Choroid plexus epithelial cell (primary cell): ENCODE measurements at places on chromosomes 16 and 17.
A peak's percentile ranks its signal among the peaks of the same experiment; 100 is the strongest.

DNA sequence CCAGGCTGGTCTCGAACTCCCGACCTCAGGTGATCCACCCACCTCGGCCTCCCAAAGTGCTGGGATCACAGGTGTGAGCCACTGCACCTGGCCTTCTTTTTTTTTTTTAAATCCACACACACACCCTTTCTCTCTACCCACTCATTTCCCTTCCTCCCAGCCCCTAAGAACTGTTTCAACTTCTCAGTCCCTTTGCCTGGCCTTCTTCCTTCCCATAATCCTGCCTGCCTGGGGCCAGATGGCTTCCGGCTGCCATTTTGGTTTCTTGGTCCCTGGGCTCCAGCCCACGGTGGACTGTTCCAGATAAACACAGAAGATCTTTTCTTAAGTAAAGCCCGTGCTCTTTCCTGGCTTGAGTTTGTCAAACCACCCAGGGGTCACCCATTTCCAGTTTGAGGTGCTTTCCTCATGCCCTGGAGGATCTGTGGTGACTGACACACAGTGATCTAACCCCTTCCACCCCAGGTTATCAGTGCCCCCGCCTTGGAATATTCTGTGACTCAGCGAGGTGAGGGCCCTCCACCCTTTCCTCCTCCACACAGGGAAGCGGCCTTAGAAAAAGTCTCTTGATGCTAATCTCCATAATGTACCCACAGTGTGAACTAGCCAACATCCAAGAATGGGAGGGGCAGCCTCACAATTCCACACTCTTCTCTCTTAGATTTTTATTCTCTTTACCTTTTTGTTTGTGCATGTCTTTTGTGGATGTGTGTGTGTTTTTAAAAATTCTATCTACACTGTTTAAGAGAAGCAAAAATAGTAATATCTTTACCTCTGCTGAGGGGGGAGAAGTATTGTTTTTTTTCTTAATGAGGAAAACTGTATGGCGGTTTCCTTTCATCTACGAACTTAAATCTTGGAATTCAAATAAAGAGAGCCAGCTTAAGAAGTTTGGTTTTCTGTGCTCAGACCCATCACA is 60.0 kb downstream of the CRISPLD2 start:
- no peak for DNase-seq

- DNase-seq: no peak
Measured at GRCh38 chr16:468068-468821, 42.8 kb downstream of the RAB11FIP3 start.

DNA sequence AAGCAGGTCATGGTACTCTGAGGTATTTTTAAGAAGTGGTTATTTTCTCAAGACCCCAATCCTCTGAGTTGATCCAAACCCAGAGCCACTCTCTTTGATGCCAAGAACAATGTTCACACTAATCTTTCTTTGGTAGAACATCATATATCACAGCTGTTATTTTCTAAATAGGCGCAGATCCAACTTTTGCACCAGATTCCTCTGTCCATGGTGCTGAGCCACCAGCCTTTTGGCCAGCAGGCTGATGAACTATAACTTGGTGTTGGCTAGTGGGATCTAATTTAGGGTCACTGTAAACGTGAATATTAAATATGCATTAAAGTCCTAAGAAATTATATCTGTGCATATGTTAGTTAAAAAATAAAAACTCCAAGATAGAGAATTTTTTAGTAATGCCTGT is 7.0 kb upstream of the ZKSCAN2 start:
- peak; percentile 49 for DNase-seq

GRCh38 chr17:48030531-48030930 is 7.1 kb downstream of the COPZ2 start:
- no peak for DNase-seq

DNA sequence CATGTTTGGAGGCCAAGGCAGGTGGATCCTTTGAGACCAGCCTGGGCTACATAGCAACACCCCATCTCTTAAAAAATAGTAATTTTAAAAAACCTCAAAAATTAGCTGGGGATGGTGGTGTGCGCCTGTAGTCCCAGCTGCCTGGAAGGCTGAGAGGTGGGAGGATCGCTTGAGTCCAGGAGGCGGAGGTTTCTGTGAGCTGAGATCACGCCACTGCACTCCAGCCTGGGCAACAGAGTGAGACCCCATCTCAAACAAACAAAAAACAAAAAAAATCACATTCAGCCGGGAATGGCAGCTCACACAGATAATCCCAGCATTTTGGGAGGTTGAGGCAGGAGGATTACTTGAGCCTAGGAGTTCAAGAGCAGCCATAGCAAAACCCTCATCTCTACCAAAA is 16.4 kb upstream of the YWHAE start:
- DNase-seq: no peak

- no peak for DNase-seq
Measured at GRCh38 chr16:14564323-14564722, 65.7 kb downstream of the PARN start.

- no peak for DNase-seq
Measured at GRCh38 chr17:39151943-39152818, 744 bp upstream of the PLXDC1 start.

- DNase-seq: no peak
Measured at GRCh38 chr16:73033271-73033998, 14.5 kb downstream of the ZFHX3 start.

DNA sequence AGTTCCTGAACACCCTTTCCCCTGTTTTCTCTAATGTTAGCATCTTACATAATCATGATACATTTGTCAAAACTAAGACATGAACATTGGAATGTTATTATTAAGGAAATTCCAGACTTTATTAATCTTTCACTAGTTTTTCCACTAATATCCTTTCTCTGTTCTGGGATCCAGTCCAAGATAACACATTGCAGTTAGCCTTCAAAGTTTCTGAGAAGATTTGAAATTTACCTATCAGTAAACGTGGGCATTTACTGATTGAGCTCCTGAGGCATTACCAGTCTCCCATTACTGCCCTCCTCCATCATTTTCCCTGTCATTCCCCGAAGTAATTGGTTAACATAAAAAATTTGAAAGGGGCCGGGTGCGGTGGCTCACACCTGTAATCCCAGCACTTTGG is 5.7 kb upstream of the CD300LG start:
- DNase-seq: no peak

DNA sequence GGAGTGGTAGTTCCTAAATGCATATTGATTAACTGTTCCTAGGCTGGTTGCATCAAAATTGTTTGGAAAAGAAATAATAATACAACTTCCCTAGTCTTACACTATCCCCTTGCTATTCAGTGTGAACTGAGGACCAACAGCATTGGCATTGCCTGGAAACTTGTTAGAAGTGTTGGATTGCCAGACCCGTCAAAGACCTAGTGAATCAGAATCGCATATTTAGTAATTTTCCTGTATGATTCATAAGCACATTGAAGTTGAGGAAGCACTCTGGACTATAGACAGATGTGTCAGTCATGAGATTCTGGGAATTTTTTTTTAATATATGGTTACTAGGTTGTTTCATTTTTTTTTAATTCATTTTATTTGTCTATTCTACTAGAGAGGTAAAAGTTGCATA is 34.7 kb upstream of the KCNJ16 start:
- DNase-seq: peak; percentile 62

GRCh38 chr17:7440113-7440833 is 961 bp downstream of the FGF11 start:
- no peak for DNase-seq

GRCh38 chr16:11091021-11091785 is 146.8 kb downstream of the CLEC16A start:
- DNase-seq: no peak

- DNase-seq: peak; percentile 50
Measured at GRCh38 chr16:2388875-2389433, 40.3 kb upstream of the CCNF start.

GRCh38 chr17:51954232-51954765 is 204.2 kb downstream of the CA10 start:
- no peak for DNase-seq

- DNase-seq: peak; percentile 98
Measured at GRCh38 chr16:70380919-70381603, 34.4 kb downstream of the DDX19A start.

DNA sequence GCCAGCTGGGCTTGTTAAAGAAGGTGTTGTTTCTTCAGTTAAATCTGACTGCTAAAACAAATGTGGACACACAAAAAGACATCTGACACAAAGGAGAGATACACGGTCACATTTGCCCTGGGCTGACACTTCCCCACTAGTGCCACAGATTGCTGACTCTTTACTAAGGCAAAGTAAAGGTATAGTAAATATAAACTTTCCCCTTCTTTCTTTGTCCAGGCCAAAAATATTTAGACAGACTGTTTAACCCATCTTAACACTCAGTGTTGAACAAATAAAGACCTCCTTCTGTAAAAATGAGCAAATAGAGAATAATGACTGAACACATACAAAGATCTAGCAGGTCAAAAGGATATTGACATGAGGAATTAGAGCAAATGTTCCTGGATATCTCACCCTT is 58.4 kb downstream of the SCNN1G start:
- no peak for DNase-seq

- no peak for DNase-seq
Measured at GRCh38 chr17:37651849-37652248, 8.6 kb upstream of the DDX52 start.
